ENCODE measurements at places on chromosomes 16 and 17.

DNA sequence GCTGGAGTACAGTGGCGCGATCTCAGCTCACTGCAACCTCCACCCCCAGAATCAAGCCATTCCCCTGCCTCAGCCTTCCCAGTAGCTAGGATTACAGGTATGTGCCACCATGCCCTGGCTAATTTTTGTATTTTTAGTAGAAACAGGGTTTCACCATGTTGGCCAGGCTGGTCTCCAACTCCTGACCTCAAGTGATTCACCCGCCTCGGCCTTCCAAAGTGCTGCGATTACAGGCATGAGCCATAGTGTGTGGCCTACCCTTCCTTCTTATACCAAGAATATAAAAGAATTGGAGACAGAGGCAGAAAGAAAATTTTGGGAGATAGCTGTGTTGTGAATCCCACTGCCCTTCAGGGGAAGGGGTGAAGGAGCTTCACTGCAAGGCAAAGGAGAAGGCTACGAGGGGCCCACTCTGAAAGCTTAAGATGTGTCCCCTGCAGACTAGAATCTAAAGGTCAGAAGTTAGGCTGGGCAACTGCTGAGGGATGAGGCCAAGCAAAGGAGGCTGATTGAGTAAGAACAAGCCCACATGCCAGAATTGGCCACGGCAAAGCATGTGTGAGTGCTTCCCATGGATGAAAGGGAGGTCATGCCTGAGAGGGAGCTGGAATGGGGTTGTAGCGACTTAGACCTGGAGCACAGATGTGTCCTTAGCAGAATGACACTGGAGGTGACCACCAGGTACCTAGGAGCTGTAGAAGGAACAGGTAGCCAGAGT is 8.4 kb upstream of the CRYBA1 start:
- no peak for DNase-seq

DNA sequence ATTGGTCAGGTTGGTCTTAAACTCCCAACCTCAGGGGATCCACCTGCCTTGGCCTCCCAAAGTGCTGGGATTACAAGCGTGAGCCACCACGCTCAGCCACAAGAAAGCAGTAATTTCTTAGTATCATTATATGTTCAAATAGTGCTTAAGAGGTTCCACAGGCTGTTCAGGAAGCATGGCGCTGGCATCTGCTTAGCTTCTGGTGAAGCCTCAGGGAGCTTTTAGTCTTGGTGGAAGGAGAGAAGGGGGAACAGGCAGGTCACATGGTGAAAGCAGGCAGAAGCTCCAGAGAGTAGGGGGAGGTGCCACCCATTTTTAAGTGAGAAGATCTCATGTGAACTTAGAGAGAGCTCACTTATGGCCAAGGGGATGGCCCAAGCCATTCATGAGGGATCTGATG is 3.7 kb upstream of the SEC14L1 start:
- DNase-seq = no peak

DNA sequence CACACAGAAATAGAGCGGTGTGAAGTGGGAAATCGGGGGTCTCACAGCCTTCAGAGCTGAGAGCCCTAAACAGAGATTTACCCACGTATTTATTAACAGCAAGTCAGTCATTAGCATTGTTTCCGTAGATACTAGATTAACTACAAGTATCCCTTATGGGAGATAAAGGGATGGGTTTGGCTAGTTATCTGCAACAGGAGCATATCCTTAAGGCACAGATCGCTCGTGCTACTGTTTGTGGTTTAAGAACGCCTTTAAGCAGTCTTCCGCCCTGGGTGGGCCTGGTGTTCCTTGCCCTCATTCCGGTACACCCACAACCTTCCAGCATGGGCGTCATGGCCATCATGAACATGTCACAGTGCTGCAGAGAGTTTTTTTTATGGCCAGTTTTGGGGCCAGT is 27.0 kb downstream of the TMC6 start:
- no peak for DNase-seq

DNA sequence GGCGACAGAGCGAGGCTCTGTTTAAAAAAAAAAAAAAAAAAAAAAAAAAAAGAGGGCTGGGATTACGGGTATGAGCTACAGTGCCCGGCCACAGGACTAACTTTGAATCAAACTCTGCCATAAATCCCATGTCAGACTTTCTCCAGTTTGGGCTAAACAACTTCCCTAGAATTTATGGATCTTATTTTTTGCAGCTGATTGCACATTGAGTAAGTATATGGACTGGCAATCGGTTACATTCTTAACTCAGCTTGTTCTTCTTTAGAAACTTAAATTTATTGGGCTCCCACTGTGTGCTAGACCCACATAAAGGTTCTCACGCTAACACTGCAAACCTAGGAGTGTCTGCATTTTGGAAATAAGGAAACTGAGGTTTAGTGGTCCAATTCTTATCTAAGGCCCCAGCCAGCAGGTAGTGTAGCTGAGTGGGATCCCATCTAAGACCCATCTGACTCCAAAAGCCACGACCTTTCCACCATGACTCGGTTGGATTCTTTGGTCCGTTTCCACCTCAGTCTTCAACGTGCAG is 718 bp upstream of the CBFB start:
- DNase-seq = no peak

- DNase-seq = no peak
Observed at GRCh38 chr16:84004442-84004841, 36.4 kb downstream of the NECAB2 start.

- DNase-seq = no peak
Observed at GRCh38 chr16:88710556-88710955, 4.3 kb downstream of the CTU2 start.

GRCh38 chr16:47644166-47644565 is 183.0 kb downstream of the PHKB start:
- DNase-seq = no peak

DNA sequence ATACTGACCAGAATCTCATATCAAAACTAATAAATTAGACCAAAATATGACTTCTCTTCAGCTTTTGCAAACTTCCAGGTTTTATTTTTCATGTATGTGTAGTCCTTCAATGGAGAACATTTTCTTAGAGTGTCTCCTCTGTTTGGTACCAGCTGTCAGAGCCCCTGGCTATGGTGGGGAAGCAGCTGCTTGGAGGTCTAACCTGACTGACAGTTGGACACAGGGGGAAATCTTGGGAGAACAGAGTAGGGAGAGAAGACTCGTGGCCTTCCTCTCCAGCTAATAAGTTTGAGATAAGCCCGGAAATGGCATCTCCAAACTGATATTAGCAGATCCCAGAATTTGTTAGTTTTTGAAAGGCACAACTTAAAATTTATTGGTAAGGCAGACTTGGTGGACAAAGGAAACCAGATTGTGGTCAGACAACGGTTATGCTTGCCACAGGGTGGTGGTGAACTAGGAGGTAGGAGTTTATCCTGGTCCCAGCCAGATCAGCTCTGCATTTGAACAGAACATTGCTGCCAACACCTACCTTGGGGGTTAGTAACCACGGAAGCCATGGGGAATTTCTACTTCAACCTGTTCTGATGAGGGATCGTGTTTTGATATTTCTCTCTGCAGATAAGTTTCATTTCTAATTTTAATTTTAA is 39.2 kb upstream of the IRX3 start:
- no peak for DNase-seq

DNA sequence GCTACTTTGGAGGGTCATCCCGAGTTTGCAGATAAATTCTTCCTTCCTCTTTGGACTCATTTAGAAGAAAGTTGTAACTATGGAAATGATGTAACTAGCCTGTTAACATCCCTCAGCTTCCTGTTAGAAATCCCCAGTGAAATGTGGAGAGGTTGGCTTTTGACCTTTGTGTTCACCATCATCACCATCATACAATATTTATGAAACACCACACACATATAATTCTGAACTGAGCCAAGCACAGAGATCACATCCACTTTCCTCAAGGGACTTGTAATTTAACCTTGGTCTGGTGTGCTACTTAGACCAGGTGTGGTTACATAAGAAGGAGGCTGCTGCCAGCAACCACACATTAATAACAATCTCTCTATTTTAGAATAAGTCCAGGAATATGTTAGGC is 2.5 kb downstream of the CAPNS2 start:
- DNase-seq = no peak

DNA sequence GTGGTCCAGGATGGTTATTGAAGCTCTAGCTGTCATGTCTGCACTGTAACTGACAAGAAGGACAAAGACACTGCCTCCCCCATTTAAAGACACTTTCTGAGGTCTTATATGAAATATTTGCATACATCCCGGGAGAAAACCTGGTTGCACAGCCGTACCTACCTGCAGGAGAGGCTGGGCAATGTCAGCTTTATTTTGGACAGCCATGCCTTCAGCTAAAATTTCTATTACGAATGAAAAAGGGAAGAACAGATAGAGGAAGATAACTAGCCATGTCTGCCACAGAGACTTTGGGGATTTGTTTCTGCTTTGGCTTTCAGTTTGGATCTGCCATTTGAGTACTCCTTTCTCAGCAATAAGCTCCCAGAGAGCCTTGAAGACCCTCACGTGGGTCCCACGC is 19.0 kb downstream of the SLC7A6 start:
- DNase-seq = no peak

DNA sequence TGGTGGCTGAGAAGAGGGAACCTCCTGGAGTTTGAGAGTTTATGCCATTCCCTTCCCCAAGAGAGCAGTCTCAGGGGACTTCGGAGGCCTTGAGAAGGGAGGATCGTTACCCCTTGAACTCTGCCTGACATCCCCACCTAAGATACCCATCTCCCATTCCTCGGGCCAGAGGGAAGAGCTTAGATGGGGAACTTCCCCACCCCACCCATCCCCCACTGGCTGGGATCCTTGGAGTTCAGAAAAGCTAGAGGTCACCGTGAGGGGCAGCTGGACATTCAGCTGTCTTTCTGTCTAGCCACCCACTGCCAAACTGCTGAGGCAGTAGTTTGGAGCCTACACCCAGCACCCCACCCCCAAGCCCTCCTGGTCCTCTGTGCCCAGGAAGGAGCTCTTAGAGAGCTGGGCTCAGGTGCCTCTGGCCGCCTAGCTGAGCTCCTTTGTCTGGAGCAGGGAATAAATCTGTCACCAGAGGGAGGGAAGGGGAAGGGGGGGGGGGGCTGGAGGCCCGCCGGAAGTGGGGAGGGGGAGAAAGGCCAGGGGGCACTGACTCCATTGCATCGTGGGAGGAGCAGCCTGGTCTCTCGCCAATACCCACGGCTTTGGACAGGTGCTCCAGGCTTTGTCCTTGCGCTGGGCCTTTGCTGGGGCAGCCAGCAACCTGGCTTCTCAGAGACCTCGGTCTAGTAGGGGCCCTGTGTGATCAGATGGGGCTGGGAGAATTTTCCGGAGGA is 1.0 kb downstream of the HSD11B2 start:
- DNase-seq = no peak

GRCh38 chr17:74527081-74527480 is 4.2 kb downstream of the CD300LB start:
- DNase-seq = no peak

GRCh38 chr17:47200325-47200664 is 8.9 kb upstream of the MYL4 start:
- no peak for DNase-seq

GRCh38 chr16:74079232-74079586 is 217.4 kb upstream of the PSMD7 start:
- no peak for DNase-seq

DNA sequence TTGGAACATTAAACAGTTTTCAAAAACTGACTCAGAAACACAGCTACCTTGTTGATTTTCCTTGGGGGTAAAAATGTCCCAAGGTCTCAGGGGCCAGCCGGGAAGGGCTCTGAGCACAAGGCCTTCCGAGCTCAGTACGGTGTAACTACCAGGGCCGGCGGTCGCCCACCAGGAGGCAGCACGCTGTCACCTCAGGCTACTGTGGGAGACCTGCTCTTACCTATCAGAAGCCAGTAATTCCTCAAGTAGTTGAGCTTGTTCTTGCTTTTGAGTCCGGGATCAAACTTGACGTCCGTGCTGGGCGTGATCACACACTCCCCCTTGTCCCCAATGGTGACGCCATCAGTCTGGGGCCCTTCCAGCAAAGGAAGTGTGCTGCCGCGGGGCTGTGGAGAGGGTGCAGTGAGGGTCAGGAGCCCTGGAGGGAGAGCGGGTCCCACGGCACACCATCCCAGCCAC is 43.4 kb upstream of the ICAM2 start:
- DNase-seq = peak; percentile 35

- DNase-seq = no peak
Observed at GRCh38 chr17:58291246-58291645, 10.5 kb upstream of the MPO start.

- no peak for DNase-seq
Observed at GRCh38 chr17:18004884-18005305, 32.2 kb downstream of the DRC3 start.

DNA sequence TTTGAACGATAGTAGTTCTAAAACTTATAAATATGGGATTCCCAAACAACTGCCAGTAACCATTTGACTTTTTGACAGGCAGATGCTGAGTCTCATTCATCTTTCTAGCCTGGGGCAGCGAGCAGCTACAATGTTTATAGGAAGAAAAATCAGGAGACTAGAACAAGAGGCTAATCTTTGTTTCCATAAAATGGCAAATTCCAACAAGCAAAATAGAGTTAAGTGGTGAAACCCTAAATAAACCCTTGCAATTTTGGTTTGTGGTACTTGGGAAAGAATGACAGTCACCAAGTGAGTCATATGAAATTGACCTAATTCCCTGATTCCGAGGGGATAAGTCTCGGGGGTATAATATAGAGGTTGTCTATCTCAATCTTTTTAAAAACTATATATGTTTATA is 27.3 kb upstream of the HS3ST2 start:
- no peak for DNase-seq

DNA sequence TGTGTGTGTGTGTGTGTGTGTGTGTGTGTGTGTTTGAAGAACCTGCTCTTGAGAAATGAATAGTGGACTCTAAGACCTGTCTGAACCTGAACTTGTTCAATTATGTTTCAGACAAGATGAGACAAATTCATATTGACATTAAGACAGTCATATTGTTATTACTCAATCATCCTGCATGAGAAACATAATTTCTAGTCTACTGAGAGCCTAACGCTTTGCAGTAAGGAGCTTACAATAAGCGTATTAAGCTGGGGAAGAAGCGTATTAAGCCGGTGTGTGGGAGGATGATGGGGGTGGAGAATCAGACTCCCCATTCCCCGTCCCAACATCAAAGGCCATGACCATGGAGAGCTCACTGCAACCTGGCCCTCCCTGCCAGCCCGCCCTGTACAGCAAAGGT is 22.4 kb upstream of the MNT start:
- DNase-seq = no peak

DNA sequence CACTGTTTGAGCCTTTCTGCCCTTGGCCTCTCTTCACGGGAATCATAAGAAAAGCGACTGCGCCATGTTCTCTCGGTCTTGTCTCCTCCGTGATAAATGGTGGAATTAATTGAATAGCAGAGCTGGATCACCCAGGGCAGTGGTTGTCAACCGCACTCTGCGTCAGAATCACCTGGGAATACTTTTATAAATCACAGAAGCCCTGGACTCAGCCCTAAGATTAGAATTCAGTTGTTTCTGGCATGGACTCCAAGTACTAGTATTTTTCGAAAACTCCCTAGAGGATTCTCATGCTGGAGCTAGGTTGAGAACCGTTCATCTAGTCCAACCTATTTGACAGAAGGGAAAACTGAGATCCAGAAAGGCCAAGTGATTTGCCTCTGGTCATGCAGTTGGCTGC is 64.1 kb downstream of the SPACA3 start:
- no peak for DNase-seq
